ENCODE measurements at places on chromosomes 1 and 21.
A peak's percentile ranks its signal among the peaks of the same experiment; 100 is the strongest.

DNA sequence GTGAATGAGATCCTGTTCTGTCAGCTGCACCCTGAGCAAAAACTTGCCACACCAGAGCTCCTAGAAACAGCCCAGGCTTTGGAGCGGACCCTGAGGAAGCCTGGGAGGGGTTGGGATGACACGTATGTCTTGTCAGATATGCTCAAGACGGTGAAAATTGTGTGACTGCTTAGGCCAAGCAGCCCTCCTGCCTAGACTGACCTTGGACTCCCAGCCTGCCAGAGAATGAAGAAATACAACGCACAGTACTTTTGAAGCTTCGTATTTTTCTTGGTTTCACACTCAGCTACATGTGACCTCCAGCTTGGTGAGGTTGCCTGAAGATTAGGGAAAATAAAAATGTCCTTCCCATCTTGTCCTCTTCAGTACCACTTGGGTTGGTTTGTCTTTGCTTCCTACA is 15.1 kb downstream of the METTL13 start:
- DNase-seq: no peak

DNA sequence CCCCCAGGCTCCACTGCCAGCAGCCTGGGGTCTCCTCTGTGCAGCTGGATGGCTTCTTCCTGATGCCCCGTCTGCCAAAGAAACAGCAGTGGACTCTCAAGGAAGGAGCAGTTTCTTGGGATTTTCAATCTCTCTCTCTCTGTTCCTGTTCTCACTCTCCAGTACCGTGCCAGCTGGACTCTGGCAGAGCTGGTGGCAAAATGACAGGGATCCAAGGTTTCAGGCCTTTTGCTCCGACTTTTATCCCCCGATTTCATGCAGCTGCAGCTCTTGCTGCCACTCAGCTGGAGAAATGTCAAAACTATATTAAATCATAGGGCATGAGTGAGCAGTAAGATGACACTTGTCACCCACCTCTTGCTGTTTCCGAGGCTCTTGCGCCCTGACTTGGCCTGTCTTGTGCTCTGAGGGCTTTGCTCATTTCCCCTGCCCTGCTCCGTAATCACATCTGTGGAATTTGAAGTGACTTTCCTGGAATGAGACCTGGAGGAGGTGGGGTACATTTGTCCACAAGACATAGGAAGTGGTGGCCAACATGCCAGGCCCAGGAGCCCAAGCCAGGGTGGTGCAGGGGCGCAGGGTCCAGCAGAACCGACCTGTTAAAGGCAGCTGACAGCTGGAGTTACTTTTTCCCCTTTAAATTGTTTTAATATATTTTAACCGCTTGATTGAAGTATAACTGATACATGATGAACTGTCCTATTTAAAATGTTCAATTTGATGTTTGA is 576.2 kb downstream of the PTPRU start:
- no peak for DNase-seq

DNA sequence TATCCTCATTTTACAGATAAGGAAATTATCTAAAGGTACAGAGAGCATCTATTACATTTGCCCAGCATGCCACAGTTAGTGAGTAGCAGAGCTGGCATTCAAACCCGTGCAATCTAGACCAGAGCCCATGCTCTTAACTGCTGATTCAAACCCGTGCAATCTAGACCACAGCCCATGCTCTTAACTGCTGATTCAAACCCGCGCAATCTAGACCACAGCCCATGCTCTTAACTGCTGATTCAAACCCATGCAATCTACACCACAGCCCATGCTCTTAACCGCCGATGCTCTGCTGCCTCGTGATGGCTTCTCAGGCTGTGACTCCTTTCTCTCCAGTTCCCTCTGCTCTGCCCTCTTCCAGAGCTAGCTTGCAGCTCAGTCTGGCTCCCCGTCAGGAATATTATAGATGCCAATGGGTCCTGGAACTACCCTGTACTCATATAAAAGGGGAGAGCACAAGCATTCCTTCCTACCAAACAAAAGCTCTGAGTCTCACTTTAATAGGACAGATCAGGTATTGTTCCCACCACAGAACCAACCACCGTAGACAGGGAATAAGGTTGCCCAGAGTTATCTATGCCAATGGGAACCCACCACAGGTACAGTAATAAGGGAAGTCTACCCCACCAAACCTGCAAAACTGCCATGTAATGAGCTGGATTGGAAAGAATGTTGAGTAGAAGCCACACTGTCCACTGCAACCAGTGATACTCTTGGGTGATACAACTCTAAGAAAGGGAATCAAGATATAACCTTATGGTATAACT is 78.4 kb downstream of the SMYD3 start:
- DNase-seq: no peak

DNA sequence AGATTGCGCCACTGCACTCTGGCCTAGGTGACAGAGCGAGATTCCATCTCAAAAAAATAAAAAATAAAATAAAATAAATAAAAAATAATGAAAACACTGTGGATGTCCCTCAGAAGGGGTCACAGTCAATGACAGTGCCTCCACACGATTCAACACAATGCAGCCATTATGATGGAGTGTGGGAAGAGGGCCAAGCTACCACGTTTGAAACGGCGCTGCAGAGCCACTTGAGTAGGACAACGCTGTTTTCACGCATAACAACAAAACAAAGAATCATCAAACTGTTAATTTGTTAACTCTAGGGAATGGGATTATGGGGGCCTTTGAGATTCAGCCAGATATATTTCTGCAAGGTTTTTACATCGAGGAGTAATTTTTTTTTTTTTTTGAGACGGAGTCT is 36.5 kb downstream of the NKAIN1 start:
- peak; percentile 54 for DNase-seq

GRCh38 chr1:244325056-244325758 is 126.5 kb downstream of the ADSS2 start:
- no peak for DNase-seq

- DNase-seq: no peak
Observed at GRCh38 chr1:6897138-6897537, 111.9 kb downstream of the CAMTA1 start.

DNA sequence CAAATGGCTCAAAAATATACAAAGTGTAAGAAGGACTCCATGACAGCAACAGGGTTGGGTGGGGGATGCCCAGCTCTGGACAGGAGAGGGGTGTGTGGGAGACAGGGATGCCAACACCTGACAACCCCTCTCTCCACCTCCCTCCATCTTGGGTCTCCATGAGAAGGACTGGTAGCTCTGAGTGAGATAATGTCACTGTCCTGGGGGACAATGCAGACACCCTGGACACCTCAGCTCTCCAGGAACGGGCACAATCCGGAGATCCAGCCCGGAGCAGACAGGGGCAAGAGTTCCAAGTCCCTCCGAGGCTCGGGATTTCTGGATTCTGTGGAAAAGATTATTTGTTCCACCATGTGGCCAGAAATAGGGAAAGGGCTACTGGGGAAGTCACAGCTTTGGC is 122.5 kb downstream of the GLIS1 start:
- peak; percentile 4 for DNase-seq

DNA sequence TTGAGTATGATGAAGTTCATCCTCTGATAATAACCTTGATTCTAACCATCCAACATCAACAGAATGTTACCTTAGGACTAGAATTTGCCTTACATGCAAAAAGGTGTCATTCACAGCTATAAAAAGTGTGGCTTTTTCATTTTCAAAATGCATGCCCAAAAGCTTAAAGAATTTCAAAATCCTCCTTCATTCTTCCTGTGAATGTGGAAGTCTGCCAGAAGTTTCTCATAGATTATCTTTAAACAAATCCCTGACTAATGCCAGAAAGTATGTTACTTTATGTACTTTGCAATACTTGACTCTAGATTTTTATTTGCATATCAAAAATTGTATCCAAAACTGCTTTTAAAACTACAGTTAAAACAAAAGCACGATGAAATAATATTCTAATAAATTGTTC is 270.6 kb upstream of the ZRANB2 start:
- no peak for DNase-seq

DNA sequence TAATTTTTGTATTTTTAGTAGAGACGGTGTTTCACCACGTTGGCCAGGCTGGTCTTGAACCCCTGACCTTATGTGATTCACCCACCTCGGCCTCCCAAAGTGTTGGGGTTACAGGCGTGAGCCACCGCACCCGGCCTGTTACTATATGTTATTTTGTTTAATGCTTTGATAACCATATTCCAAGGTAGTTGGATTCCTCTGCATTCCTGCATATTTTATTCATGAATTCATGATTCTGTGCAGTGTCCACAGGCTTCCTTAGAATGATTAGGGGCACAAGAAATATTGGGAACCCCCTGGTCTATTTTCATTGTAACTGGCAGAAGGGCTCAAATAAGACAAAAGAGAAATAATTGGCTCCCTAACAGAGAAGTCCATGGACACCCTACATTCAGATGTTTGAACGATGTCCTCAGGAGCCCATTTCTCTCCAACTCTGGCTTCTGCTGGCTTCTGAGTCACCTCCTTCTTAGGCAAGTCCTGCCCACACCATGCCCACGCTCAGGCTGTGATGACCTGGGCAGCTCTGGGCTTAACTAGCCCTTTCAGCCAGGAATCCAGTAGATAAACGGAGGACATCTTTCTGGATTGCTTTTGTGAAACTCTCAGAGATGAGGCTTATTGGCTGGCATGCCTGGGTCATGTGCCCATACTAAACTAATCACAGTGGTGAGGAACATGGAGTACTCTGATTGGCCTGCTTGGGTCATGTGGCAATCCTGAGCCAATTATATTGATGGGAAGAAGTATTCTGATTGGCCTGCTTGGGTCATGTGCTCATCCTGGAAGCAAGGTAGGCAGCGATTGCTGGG is 32.6 kb downstream of the TNFRSF8 start:
- peak; percentile 81 for DNase-seq

- no peak for DNase-seq
Observed at GRCh38 chr1:10634428-10635084, 159.8 kb downstream of the PEX14 start.

GRCh38 chr21:45050797-45051489 is 23.4 kb upstream of the ADARB1 start:
- no peak for DNase-seq

DNA sequence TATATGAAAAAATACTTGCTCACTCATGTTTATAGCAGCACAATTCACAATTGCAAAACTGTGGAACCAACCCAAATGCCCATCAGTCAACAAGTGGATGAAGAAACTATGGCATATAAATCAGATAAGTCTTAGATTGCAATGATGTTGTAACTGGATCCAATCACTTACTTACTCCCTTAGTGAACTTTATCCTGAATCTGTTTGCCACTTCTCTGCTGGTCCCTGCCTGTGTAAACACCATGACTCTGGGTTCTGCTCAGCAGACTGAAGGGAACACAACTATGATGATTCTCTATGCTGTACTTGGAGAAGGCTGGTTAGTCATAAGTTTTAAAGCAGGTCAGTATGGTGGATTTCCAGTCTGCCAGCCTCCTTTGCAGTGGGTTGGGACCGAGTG is 391.2 kb downstream of the RWDD3 start:
- DNase-seq: no peak

- DNase-seq: no peak
Observed at GRCh38 chr1:153547560-153548551, 1.2 kb downstream of the S100A3 start.

- DNase-seq: no peak
Observed at GRCh38 chr1:58358346-58358745, 188.2 kb downstream of the OMA1 start.

GRCh38 chr1:31923901-31924535 is 14.2 kb downstream of the PTP4A2 start:
- DNase-seq: no peak

DNA sequence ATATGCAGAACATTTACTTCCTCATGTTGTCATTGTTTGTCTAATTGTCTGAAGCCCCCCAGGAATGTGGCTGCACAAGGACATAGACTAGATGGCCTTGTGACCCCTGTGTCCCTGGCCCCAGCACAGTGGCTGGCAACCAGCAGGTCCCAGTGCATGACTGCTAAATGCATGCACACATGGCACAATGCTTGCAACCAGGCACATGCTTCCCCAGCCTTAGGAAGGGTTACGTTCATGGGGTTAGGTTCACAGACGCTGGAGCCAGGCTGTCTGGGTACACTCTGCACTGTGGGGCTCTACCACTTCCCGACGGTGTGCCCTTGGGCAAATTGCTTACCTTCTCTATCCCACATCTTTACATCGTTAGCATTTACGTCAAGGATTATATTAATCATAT is 21.2 kb upstream of the CLIC6 start:
- DNase-seq: no peak

- DNase-seq: no peak
Observed at GRCh38 chr1:162168261-162168660, 98.8 kb downstream of the NOS1AP start.

- DNase-seq: no peak
Observed at GRCh38 chr1:65167586-65168242, 19.7 kb downstream of the AK4 start.

DNA sequence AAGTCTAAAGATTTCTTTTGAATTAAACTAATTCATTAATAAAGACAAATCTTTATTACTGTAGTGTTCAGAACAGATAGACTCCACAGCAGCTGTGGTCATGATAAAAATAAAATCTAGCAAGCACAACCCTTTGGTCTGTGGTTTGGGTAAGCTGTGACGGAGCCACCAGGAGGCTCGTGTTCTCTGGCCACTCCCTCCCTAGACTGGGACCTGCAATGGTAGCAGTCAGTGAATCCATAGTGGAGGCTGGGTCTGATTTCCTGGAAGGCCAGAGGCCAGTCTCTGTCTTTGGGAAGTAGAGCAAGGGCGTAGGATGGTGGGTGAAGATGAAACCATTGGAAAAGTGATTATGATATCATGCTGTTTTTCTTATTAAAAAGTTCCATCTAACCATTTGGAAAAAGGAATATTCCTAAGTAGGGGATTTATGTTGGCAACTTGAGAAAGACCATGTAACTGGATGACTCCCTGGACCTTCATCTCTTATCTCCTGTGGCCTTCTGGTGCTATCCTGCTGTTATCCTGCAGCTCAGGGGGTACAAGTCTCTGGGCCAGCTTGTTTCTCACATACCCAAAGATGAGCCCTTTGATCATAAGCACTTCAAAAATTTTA is 39.0 kb downstream of the TENT5C start:
- DNase-seq: no peak

DNA sequence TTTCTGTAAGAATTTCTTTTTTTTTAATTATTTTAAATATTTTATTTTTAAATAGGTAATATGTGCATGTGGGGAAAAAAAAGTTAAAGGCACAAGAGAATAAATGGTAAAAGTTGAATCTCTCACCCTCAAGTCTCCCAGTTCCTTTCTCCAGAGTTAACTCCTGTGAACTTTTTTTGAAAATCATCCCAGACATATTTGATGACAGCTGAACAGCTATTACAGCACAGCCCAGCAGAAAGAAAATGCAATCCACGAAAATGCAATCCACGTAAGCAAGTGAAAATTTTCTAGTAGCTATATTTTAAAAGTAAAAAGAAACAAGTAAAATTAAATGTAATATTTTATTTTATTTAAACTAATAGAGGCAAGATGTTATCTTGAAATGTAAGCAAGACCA is 310.0 kb upstream of the RUNX1 start:
- DNase-seq: no peak

Data from testis (tissue), 5 donors.